ENCODE measurements at places on chromosomes 3 and 15. TPM values are rescaled to one million over a fixed set of nuclear protein-coding genes. Genes with fewer than 3 reads are reported as not detected.

ASB14 gene
- 2.5 TPM for total RNA-seq

- no peak for DNase-seq
Measured at GRCh38 chr3:151085889-151086483, 522 bp downstream of the MED12L start.

DNA sequence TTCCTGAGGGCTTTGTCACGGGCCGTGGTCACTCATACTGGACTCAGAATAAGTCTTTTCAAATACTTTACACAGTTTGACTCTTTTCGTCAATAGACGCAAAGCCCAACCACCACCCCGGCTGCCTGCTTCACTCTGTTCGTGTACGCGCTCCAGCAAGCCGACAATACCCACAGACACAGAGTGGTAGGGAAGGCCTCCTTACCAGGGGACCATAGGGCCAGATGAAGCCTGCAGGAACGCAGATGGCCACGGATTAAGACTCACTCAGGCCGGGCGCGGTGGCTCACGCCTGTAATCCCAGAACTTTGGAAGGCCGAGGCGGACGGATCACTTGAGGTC, 29.7 kb downstream of the EFCAB12 start:
- DNase-seq, result no peak

ALDH1A2 gene
- total RNA-seq, result 38.7 TPM

DNA sequence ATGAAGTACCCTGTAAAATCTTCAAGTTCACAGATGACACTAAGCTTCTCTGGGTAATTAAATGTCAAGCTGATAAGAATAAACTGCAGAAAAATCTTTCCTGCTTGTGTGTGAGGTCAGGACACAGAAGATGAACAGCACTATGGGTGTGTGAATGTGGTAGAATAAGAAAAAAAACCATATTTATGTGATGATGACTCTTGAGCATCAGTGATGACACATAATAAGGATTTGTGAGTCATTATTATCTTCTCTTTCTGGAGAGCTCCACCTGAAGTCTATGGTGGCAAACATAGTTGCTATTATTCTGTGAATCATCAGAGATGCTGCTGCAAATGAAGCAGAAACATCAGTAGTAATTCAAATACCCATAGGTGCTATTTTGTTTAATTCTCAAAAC, 422.4 kb downstream of the DIPK2A start:
- no peak for DNase-seq

DNA sequence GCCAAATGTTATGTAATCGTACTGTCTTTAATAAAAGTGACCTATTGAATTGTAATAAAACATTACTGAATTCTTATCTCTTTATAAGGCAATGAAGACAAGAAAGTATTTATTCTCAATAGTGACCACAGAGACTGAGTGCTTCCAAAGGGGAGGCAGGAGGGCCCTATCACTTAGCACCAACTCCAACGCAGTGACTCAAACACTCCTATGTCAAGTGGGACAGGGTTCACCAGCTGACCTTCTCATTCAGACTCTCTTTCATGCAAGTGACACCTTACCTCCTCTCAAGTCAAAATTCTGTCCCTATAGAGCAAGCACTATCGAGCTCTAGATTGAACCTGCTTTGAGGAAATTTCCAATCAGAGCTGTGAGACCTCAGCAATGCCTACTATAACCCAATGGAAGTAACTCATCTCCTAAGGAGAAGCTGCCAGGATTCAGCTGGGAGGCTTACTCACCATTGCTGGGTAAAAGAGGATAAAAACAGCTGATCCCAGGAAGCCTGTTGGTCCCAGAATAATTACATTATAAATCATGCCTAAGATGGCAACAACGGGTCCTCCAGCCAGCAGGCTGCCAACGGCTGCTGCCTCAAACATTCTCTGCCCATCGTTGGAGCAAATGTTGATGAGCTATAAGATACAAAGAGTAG, 35.6 kb downstream of the ABCC5 start:
- no peak for DNase-seq

- DNase-seq, result no peak
Measured at GRCh38 chr15:33341953-33342352, 31.2 kb downstream of the RYR3 start.

GRCh38 chr3:71307991-71308697, 275.4 kb downstream of the FOXP1 start:
- no peak for DNase-seq

ALPK3 gene
- total RNA-seq, result 51.0 TPM

C3orf22 gene
- not detected for total RNA-seq

AZI2 gene
- 49.2 TPM for total RNA-seq

DNA sequence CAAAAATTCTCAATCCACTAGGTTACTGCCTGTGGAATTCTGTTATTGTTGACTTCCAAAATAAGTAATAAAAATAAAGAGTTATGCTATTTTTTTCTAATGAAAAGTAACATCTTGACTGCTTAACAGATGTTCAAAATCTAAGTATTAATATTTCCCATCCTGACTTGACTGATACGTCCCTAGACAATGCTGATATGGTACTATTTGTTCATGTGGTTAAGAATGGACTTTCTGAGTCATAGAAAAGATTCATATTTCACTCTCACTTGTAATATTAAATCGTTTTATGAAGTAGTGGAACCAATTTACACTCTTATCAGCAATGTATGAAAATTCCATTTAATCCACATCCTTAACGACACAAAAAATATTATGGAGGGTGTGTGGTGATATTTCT, 104.8 kb upstream of the PLSCR5 start:
- no peak for DNase-seq

DNA sequence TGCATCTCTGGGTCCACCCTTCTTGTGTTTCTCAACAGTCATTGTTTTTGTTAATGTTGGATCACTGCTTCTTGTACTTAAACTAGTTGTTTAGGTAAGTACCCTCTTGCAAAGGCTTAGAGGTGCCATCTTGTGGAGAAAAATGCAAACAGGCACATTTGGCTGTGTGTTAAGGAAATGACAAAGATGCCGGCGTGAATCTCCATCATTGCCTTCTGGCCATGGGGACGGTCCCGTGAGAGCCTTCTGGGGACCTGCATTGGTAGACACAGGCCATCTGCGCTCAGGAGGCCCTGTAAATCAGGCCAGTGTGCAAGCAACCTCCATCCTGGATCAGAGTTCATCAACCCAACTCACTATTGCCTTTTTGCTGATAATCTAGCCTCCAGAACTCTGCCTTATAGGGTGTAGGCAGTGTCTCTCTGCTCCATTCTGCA, 158.6 kb upstream of the NR2E3 start:
- no peak for DNase-seq

ZKSCAN7 gene
- 3.4 TPM for total RNA-seq

DNA sequence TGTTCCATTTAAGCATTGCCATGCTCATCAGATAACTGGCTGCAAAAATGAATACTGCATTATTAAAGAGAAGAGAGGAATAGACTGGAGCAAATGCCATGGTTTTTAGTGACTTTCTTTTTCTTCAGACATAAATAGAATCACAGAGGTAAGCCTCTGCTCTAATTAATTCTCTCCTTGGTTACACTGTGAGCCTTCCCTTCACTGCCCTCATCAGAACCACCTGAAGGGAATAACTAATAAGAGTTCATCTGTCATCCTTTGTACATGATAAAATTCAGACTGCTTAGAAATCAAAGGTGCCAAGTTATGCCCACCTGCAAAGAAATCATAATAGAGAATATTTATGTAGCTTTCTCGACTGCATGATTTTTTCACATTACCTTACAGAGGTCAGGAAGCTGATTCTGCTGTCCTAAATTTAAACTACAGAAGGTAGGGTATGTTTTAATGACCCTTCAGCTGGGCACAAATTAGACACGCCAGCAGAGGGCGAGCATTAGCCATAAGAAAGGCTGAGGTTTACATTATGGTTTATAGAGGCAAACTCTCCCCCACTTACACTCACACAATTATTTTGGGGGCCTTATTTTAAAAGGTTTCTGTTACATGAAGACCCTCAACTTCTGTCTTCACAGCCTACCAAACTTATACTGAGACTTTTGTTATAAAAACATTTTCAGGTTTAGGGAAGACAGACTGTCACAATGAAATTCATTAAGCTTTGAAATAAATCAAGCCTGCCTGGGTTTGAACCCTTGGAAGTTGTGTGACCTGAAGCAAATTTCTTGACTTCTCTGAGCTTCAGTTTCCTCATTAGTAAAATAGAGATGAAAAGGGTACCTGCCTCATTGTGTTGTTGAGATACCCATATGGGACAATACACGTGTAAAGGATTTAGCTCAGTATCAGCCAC, 15.3 kb upstream of the UNC13C start:
- DNase-seq, result no peak

DNA sequence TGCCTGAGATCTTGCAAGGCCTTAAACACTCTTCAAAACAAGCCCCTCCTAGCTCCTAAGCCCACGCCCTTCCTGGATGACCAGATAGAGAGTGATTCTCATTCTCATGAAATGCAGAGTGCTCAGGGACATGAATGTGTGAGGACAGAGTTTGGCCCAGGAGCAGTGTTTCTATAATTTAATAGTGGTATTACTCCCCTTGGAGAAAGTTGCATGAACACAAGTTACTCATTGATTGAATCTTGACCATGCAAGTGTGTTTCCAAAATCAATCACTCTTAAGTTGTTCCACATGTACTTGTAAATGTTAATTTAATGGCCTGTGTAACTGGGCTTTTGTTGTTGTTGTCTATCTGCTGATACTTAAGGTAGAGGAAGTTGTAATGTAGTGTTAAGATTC, 181.6 kb downstream of the ADAMTSL3 start:
- DNase-seq, result no peak

DNA sequence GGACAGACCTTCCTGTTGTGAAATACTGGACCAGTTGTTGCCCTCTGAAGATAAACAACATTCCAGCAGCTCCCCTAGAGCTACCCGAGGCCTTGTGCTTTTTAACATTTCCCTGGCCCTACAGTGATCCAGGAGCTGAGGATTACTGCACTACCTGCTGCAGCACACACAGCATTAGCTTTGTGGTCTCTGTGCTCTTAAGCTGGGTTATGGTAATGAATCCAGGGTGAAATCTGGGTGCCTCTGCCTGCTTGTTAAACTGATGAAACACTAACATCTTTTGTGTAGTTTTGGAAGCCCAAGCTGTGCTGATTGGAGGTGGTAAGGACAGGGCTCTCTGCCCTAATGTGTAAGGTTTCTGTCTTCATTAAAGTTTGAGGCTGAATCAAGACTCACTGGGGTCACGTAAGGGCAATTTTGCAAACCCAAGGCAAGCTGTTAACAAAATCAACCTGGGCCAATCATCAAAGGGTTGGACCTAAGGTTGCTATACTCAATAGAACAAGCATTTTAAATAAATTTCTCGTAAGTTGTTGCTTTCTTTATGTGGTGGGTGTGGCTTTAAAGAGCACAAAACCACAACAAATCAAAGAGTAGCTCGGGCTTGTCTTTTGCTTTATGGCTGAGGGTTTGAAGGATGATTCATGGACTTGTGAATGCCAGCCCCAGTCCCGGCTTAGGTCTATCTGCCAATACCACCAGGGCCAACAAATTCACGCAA, 183.9 kb downstream of the TPRG1 start:
- no peak for DNase-seq

DNA sequence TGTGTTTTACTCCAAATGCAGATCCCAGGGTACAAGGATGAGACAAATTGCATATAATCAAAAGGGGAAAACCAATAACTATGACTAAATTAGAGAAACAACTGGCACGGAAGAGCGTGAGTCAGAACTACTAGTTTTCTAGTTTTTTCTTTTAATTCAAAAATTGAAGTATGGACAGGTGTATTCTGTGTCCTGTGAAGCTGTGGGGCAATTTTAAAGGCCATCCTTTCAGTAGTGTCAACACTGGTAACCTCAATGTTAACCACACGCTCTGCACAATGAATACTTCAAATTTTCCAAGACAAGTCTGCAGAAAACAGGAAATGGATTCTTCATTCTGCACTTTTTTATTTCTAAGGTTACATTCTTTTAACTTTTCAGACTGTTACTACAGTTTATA, 32.5 kb upstream of the GOLGA8A start:
- no peak for DNase-seq

SPINK8 gene
- total RNA-seq, result not detected

DNA sequence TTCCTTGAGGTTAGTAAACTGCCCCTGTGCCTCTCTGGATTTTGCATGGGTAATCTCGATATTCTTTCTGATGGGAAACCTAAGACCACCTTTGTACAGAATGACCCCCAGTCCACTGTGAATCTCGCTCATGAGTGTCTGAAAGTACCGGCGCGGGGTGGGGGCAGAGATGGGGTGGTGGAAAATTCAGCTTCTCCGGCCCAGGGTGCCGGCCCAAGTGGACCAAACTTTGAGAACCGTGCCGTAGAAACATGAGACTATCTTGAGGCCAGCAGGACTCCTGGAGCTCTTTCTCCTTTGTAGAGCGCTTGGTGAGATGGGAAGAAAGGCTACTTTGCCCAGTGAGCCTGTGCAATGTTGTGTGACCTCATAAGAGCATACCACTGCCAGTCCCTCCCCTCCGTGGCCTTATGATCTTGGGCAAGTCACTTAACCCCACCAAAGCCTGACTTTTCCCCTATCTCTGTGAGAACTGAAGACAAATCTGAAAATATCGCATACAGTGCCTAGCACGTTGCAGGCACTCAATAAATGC, 40.4 kb upstream of the VEPH1 start:
- no peak for DNase-seq

SMAD6 gene
- 20.8 TPM for total RNA-seq

- DNase-seq, result no peak
Measured at GRCh38 chr3:69409011-69409410, 23.1 kb upstream of the FRMD4B start.

SH2D7 gene
- not detected for total RNA-seq

GRCh38 chr3:6074952-6075351, 786.0 kb upstream of the GRM7 start:
- no peak for DNase-seq

THRB gene
- 4.2 TPM for total RNA-seq

DNA sequence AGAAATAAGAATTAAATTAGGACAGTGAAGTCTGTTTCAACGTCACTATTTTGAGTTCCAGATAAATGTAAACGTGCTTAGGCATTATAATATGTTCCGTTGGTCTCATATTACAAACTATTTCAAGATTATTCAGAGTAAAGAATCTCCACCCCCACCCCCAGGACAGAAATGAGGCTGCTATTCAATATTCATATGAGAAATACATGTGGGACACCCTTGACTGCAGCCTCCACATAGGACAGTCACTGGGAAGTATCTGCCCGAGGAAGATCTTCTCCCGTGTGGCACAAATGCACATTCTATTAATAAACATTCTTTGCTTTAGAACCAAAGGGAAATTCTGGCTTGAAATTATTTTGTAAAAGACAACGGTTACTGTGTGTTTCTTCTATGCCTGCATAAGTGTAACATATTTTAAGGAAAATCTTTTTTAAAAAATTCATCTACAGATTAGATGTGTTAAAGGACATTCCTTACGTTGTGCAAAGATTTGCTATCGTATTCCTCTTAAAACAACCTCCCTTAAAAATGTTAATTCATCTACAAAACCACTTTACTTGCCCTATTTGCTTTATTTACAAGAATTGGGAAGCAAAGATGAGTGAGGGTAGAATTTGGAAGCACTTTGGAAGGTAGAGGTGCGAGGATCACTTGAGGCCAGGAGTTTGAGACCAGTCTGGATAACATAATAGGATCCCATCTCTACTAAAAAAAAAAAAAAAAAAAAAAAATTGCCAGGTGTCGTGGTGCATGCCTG, 148.3 kb upstream of the SOX14 start:
- DNase-seq, result no peak
